Hippocampal formation (tissue), 2 donors: ENCODE measurements at places on chromosomes 1 and 21.

GRCh38 chr1:3120140-3120539, 51.1 kb downstream of the PRDM16 start:
- no peak for DNase-seq

- no peak for DNase-seq
These were observed 43.0 kb downstream of the KDM1A start for GRCh38 chr1:23062271-23062670.

DNA sequence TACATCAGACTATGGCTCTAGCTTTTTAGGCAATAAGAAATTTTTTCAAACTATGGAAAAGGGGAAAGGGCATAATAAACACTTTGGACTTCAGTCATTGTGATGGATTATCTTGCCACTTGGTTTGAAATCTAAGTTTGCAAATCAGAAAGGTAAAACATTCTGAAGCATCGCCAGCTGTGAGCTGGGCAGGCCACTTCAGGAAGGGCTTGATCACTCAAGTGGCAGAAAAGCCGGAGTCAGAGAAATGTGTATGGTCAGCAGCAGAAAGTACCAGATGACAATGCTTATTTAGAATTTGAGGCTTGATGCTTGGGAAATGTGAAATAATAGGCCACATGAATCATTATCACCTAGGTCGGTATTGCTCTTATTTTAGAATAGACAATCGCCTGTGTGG, 79.7 kb downstream of the ZNF648 start:
- DNase-seq = no peak

DNA sequence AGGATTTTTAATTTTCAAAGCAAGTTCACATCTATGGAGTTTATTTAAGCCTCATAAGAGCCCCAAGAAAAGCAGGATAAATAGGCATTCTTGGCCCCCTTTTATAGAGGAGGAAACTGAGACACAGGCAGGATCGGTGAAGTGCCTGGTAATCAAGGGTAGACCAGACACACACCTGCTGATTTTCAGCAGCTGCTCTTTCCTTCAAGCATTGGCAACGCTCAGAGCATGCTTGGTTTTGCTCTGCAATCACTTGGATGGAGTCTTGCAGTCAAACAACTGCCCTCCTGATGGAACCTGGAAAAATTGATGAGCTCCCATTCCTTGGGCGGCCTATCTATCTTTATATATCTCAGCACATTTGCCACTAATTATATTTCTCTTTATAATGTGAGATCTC, 478.9 kb upstream of the CAMK1G start:
- DNase-seq = no peak

- no peak for DNase-seq
These were observed 313.5 kb downstream of the ZNF326 start for GRCh38 chr1:90308421-90308820.

GRCh38 chr1:71861022-71861421, 421.3 kb downstream of the NEGR1 start:
- no peak for DNase-seq

DNA sequence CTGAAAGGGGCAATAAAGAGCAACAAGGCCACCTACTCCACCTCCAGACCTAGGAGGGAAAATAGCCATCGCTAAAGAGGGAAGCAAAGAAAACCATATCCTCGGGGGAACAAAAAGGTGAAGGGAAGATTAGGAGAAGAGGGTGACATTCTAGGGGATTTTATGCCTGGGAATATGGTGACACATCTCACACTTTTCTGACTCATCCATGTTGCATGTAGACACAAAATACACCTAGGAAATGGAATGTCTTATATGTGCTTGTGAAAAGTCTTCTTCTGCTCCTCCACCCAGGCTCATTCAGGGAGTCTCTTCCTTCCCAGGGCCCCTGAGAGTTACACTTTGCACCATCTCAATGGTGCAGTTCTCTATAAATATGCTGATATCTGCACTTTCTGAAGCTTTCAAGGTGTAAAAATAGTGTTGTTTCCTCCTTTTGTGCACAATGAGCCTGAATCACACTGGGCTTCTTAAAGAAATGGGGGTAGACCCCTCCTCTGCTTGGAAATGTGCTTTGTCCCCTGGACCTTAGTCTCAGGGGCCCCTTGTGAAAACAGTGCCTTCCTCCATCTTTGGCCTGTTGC, 195.9 kb downstream of the CYYR1 start:
- no peak for DNase-seq

GRCh38 chr21:17045214-17045853, 467.5 kb upstream of the CXADR start:
- DNase-seq = peak; percentile 49

DNA sequence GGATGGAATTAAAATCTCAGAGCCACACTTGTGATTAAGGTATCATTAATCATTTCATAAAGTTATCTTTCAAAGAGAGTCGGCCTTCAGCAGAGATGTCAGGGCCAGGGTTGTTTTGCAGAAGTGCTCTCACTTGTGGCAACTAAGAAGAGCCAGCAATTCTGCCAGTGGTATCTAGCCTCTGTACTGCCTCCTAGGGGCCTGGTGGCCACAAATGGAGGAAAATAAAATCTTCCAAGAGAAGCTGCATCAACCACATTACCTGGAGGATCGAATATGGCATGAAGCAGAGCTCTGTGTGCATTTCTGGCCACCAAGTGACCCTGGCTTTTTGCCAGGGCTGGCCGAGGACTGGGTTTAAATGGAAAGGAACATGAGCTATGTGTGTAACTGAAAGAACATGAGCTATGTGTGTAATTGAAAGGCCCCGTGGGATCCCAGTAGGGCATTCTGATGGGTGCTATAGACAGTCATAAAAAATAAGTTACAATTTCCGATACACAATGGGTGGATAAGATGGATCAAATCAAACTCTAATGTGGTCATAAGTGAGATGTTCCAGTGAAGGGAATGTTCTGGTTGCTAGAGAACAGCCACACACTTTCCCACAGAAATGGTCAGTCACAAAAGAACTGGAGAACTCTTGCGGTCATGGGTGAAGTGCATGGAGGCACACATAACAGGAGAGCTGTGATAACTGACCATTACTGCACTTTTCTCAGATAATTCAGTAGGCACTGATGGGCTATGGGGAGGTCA, 335.8 kb downstream of the CAMTA1 start:
- DNase-seq = no peak

DNA sequence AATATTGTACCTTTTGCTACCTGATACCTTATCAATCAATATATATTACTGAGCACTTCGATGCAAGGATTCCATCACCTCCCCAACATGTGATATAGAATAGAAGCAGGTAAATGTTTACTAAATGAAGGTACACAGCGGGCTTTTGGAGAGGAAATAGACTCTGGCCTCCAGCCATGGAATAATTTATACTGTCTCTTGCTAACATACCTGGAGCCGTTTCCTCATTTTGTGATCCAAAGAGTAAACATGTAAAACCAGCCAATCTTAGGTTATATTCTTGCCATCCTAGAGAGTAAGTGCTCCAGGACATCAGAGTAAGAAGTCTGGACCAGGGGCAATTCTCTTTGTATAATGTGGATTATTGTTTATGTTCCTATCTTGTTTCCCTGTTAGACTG, 39.4 kb downstream of the NDUFS5 start:
- no peak for DNase-seq

DNA sequence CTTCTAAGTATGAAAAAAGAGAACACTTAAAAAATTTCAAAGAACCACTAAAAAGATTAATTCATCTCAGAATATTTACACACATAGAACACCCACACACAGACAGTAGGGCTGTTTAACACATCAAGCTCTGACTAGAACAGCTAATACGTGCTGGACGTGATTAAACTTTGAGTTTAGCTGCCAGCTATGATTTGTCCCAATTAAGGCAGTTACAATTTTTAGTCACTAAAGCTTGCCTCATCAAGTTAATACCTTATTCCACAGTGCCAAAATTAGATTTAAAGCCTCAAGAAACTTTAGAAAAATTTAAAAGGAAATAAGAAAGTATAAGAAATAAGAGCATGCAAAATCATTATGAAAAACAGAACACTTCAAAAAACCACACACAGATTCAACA, 18.9 kb downstream of the SLC16A1 start:
- DNase-seq = no peak

- no peak for DNase-seq
These were observed 8.8 kb downstream of the SEC16B start for GRCh38 chr1:177960939-177961622.

- DNase-seq = no peak
These were observed 74.6 kb downstream of the CAMK2N1 start for GRCh38 chr1:20411196-20411980.

DNA sequence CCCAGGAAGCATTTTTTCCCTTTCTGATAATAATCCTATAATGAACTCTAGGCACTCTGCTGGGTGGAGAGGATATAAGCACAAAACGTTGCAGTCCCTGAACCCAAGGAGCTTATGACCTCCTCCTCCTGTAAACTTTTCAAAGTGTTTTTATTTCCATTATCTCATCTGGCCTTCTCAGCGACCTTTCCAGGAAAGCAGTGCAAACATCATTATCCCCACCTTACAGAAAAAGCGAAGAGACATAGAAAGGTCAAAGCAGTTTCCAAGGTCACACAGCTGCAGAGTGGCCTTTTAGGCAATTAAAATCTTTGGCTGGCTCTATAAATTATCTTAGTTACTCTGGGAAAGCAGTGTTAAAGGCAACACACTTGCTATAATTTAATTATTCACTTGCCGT, 63.8 kb downstream of the OLFML3 start:
- DNase-seq = no peak

DNA sequence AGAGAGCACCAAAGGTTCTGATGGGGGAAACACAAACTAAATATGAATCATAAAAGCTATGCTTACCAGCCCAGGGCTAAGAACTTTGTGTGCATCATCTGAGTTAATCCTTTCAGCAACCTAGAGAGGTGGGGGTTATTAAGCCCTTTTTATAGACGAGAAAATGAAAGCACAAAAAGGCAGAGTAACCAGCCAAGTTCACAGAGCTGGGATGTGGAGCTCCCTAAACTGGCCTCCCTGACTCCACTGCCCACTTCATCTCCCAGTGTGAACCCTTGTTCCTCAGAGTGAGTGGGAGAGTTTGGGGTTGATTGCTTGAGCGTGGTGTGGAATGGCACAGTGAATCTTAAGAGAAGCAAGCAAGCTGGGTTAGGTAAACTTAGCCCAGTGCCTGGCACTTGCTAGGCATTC, 10.8 kb upstream of the BCAR3 start:
- DNase-seq = no peak

GRCh38 chr1:23152966-23153684, 15.5 kb downstream of the LUZP1 start:
- no peak for DNase-seq

GRCh38 chr1:228979325-228979699, 244.0 kb downstream of the RHOU start:
- DNase-seq = no peak

DNA sequence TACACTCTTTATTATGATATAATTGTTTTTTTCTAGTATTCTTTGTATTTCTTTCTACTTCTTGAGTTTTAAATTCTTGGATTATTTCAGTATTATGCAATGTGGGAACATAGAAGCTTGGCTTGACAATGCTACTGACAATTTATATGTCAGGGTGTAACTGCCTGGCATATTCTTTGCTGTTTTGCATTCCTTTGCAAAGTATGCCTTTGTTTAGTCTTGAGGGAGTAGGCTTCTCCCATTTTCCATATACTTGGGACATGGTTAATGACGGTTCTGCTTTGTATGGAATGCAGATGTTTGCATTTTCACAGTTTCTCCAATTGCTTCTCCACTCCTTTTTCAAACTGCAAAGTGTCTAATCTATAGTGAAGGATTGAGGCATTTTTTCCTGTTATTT, 109.8 kb downstream of the HMCN1 start:
- no peak for DNase-seq

DNA sequence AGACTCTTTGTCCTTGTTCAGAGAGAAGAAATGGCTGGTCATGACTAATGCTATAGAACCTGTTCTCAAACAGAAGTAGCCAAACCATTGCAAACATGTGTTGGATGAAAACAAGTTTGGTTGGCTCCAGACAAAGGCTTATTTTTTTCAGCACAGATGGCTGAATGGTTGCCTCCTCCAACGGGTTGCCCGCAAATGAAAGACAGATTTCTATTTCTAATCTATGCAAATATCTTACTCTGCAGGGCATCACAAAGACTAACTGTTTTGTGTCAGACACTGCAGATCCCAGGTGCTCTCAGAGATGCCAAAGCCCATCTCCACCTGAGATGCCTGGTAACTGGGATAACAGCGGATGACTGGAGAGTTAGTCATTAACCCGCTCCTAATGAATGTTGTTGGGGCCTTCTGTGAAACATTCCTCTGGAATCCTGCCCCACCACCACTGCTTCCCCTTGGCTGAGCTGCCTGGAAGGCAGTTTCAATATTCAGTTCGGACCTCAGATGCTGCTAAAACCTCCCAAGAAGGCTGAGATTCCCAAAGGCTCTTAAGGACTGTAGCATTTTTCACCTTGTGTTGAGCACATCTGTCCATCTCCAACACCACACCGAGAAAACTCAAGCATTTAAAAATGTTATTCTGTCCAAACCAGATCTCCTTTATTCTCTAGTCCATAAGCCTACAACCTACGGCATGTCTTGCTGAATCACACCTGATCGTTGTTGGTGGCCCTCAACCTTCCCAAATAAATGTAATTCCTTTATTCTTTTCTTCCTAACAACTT, 104.4 kb downstream of the PTPN14 start:
- DNase-seq = peak; percentile 15

- DNase-seq = no peak
These were observed 43.2 kb downstream of the YARS1 start for GRCh38 chr1:32773764-32774463.

GRCh38 chr1:208731981-208732821, 488.0 kb upstream of the PLXNA2 start:
- DNase-seq = no peak

DNA sequence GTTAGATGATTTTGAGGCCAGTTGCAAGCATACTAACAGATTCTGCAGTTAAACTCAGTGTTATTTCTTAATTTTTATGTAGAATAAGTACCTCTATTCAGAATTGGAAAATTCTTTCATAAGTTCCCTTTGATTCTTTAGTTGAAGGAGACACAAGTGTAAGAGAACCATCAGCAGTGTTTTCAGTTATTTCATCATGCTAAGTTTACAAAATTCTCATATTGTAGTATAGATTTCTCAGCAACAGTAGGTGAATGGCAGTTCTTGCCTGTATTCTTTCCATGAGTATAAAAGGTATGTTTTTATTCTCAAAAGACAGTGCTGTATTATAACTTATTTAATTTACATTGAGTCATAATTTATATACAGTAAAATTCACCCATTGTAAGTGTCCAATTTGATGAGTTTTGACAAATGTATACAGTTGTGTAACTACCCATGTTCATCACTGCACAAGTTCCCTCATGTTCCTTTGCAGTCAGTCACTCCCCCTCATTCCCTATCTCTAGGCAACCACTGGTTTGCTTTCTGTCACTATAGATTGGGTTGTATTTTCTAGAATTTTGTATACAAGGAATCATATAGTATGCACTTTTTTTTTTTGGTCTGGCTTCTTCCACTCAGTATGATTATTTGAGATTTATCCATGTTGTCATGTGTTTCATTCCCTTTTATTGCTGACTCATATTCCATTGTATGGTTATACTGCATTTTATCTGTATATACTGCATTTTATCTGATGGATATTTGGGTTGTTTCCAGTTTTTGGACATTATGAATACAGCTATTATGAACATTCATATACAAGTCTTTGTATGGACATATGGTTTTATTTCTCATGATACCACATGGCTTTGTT, 3.9 kb downstream of the RPS6KC1 start:
- DNase-seq = no peak
